Gastroesophageal sphincter (tissue), 4 donors: ENCODE measurements at places on chromosomes 1 and 21. TPM values are rescaled to one million over a fixed set of nuclear protein-coding genes. Genes with fewer than 3 reads are reported as not detected.
A peak's percentile ranks its signal among the peaks of the same experiment; 100 is the strongest.

Gene ADCY10
- total RNA-seq, result not detected

Gene GSTM1
- 33.1 TPM for total RNA-seq

Gene SMCP
- total RNA-seq, result not detected

Gene PHLDA3
- 153 TPM for total RNA-seq

Gene SPATC1L
- 7.6 TPM for total RNA-seq

Gene RGS8
- total RNA-seq, result not detected

GRCh38 chr1:195591917-195592672, 1016.1 kb downstream of the KCNT2 start:
- ATAC-seq, result no peak

GRCh38 chr1:157089789-157090188, 9.8 kb downstream of the ETV3L start:
- ATAC-seq, result no peak

DNA sequence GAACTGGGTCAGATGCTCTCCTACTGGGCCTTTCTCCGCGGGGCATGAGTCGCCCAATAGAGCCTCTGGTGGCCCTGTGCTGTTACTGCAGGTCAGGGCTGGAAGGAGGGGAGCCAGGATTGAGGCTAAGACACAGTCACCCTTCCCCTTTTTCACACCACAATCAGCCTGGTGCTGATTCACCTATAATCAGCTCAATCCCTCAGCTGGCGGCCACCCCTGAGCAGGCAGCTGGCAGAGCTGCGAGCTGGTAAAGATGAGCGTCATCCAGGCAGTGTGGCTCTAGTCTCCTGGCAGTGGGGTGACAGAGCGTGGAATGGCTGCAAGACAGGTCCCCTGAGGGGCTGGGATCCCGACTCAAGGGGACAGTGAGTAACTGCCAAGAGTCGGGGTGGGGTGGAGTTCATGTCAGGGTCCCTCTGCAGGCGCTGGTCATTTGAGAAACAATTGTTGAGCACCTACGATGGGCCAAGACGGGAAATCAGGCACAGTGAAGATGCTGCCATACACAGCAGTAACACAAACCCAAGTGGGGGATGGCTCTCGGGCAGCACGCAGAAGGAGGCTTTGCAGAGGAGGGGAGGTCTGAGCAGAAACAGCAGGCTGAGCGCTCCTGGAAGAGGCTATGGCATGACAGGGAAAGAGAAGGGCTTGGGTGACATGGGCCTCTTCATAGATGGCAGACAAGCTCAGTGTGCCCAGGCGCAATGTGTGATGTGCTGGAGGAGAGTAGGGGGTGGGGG, 21.8 kb downstream of the ATF3 start:
- ATAC-seq, result peak; percentile 83

- peak; percentile 92 for ATAC-seq
Observed at GRCh38 chr21:38277501-38278131, 20.8 kb downstream of the KCNJ15 start.

DNA sequence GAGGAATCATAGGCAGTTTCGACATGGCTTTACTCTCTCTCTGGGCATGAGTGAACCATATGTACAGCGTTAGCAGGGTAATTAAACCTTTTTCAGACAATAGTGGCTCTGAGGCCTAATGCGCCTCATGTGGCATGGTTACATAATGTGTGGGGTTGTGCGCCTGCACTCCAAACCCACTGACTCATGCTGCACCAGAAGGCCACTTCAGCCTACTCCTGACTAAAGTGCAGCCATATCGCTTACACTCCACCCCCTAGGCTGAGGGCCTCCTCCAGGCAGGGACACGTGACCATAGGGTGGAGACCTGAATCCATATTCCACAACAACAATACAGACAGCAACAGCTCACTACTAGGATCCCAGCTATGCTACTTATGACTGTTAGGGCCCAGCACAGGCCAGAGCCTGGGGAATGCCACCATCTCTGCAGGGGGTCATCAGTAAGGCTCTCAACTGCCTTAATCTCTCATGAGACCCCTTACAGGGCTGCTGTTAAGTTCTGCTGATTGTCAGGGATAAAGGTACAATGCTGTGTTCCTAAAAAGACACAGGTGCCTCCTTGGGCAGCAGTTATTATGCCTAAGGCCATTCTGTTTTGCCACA, 13.4 kb upstream of the ODF2L start:
- no peak for ATAC-seq

DNA sequence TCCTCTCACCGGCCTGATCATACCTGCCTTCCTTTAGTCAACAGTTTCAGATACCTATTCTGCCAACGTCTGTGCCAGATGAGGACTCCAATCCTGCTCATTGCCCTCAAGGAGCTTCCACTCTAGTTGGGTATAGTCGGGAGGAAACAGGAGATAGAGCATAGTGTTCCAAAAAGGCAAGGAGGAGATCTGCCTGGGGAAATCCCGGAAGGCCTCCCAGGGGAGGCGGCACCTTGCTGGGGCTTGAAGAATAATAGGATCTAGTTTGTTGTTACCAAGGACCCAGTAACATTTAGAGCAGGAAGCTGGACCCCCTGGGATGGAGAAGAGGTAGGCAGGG, 12.3 kb downstream of the LDLRAP1 start:
- ATAC-seq, result no peak

DNA sequence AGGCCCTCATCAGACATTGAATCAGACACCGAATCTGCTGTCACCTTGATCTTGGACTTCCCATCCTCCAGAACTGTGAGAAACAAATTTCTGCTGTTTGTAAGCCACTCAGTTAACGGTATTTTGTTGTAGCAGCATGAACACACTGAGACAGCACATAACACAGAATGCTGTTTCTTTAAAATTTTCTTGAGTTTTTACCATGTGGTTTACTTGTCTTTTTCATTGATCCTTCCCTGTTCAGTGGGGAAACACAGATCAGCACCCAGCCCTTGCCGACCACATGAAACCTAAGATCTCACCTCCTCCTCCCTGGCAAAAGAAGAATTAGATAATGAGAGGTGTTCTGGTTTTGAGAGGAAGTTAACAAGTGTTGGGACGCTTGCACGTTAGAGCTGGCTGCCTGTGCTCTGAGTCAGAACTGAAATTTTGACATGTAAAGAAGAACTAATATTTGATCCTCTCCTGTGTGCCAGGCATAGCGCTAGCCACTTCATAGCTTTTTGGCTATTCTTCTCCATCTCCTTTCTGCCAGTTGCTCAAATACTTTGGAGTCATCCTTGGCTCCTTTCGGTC, 179.6 kb downstream of the DHRS3 start:
- ATAC-seq, result peak; percentile 42

DNA sequence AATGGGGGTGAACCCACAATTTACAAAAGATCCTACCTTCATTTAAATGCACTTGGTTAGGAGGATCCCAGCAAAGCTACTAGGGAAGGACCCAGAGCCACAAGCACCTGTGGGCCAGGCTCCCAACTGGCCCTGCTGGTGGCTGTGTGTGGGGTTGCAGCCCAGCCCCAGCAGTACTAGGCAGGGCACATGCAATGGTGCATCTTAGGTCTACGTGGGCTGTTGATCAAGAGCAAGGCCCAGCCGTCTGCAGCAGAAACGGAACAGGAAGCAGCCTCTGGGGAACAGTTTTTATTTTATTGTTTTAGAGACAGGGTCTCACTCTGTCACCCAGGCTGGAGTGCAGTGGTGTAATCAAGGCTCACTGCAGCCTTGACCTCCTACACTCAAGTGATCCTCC, 134.1 kb upstream of the RAB4A start:
- ATAC-seq, result no peak

GRCh38 chr21:24628046-24628445, 979.2 kb downstream of the MRPL39 start:
- ATAC-seq, result no peak

DNA sequence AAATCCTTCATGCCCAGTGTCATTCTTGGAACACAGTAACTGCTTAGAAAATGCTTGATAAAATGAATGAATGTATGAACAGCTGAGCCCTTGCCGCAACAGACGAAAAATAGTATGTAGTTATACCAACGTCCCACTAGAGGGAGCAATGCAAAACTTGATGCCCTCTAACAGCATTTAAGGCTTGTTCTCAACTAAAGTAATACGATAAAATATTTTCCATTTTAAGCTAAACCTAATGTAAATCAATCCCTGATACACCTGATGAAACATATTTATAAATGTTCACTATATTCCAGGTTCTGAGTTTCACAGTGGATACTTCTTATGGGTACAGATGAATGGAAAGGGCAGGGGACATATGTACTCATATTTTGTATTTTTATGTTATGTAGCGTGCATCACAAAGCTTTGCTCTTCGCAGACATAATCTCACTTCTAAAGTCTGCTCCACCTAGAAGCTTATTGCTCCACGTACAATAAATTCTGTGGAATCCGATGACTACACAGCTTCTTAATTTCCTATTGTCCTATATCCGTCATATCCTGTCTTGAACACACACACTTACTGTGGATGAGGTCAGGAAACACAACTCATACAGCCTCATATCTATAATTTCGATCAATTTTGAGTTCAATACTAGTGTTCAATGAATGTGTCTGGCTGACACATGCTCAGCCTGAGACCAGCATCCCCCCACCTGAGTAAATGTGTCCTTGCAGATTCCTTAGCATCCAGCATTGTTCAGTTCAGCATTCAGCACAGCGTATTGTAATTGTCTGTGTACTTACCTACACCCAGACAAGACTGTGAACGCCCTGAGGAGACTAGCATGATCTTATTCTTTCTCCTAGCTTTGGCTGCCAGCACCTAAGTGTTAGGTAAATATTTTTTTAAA, 4.4 kb upstream of the UTP25 start:
- ATAC-seq, result no peak

DNA sequence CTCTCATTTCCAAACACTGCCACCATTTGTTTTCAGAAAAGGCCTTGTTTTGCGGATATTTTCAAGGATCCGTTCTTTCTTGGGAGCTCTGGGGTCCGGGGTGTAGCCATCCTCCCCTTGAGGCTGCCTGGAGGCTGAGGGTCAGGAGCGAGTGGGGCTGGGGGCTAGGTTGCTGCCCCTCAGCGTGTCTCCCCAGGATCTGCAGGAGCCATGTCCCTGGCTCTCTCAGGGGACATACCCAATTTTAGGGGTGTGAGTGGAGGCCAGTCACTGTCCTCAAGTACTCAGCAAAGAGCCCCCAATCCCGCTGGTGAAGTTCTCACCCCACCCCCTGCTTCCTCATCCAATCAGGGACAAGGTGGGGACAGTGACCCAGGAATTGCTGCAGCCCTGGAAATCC, 15.0 kb upstream of the PRDM16 start:
- ATAC-seq, result no peak

DNA sequence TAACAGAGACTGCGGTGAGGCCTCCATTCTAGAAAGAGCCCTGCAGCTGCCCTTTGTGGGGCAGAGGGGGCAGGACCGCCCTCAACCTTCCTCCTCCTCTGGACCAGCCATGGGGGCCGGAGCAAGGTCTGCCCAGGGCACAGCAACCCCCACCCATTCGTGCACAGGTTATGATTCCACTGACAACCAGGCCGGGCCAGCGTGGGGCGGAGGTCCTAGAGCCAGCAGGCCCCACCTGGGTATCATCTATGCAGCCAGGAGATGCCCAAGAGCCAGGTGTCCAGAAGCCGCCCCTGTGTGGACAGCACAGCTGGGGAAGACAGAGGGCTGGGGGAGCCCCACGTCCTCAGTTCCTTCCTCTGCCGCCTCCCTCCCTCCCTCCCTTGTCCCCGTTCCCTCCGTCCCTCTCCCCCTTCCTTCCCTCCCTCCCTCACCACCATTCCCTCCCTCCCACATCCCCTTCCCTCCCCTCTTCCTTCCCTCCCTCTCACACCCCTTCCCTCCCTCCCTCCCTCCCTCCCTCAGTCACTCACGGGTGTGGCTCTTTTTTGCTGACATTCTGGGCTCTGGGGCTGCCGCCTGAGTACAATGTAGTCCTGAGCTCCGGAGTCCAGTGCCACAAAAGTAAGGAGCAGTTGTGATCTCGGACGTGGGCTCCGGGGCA, 12.3 kb downstream of the RNF223 start:
- ATAC-seq, result no peak

- ATAC-seq, result peak; percentile 50
Observed at GRCh38 chr1:3453891-3454810, at the start of gene ARHGEF16. Gene ARHGEF16, plus strand, starts transcription at chr1:3454665. Its CDS starts 8,420 bp downstream, at chr1:3463085.

DNA sequence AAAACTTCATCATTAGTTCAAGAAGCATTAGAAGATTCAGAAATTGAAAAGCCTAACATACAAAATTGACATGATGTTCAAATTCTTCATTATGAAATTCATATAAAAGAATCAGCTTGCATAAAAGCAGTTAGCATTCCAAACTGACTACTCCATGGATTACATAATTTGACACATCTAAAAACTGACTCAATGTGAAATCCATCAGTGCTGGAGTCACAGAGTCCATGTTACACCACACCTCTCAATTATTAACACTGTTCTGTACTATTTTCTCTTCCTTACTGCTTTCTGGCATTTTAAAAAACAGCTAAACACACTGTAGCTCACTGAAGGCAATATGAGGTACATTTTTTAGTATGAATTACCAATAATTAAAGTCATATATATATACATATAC, 28.0 kb downstream of the ARHGAP29 start:
- peak; percentile 78 for ATAC-seq

DNA sequence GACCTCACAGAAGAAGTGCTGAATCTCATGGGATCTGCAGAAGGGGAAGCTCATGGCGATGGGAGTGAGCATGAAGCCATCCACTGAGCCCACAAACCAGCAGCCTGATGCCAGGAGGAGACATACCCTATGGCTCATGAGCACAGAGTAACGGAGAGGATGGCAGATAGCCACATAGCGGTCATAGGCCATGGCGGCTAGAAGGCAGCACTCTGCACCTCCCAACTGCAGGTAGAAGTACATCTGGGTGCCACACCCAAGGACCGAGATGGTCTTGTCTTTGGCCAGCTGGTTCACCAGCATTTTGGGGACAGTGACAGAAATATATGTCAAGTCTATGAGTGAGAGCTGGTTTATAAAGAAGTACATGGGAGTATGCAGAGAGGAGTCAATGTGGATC, 4.3 kb downstream of the OR2T10 start:
- ATAC-seq, result no peak

DNA sequence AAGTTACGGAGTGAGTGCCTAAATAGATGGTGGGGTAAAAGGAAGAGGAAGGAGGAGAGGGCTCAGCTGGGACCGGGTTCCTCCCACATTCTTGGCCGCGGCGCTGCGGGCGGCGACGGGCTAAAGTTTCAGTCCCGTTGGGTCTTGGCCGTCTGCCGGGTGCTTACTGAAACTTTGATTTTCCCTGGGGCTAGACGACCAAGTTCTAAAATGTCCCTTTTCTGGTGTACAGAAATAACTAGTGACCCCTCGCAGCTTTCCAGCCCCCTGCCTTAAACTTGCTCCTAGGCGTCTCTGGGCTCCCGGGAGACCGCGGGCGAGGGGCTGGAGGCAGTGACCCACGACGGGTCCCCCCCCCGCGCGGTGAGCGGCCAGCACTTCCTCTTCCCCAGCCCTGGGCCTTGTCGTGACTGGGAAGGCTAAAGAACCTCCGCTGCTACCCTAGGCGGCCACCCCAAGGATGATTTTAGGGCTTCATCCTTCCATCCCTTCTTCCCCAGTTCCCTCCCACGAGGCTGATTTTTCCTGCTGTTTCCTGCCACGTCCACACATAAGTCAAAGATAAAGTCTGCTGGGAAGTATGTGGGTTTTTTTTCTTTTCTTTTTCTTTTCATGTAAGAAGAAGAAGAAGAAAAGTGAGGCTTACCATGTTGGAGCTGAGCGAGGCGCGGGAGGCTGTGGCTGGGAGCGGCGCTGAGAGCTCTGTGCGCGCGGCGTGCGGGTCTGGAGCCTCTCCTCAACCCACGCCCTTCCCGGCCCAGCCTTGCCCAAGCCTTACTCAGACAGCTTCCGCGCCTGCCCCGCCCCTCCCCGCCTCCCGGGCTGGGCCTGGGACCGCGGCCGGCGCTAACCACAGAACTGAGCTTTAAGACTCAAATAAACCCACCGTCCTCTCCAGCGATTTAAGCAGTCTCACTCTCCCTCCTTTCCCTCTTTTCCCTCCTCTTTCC, at the start of gene S100A11:
Gene S100A11 (minus strand): TSS at position 738 of the 950 bp plus-strand sequence. CDS start 89 bp downstream, at position 649.
- peak; percentile 96 for ATAC-seq
